ENCODE measurements at places on chromosomes 11 and 22. TPM values are rescaled to one million over a fixed set of nuclear protein-coding genes. Genes with fewer than 3 reads are reported as not detected.

DNA sequence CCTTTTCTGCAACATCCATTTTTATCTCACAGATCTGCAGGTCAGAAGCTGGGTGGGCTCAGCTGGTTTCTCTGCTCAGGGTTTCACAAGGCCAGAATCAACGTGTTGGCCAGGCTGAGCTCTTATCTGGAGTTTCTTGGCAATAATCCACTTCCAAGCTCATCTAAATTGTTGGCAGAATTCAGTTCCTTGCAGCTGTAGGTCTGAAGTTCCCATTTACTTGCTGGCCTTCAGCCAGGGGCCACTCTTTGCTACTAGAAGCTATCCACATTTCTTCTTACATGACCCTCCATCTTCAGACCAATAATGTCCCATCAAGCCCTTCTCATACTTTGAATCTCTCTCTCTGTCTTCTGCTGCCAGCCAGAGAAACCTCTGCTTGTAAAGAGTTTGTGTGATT, 103.5 kb downstream of the WNT11 start:
- no peak overlapping the region for H3K27ac ChIP-seq
- H3K4me1 ChIP-seq = no peaks in the 10 kb centered on the region
- no peak overlapping the region for H3K4me3 ChIP-seq
- no peaks in the 10 kb centered on the region for H3K36me3 ChIP-seq

GRCh38 chr11:103547024-103547423, 437.8 kb downstream of the DYNC2H1 start:
- no peak overlapping the region for H3K27ac ChIP-seq
- no peak overlapping the region for H3K4me3 ChIP-seq
- H3K36me3 ChIP-seq = no peaks in the 10 kb centered on the region
- DNase-seq = no peak
- no peaks in the 10 kb centered on the region for H3K4me1 ChIP-seq

Gene AP1B1
- 63.4 TPM for total RNA-seq

GRCh38 chr11:73177778-73178539, 35.8 kb upstream of the FCHSD2 start:
- H3K36me3 ChIP-seq = no peaks in the 10 kb centered on the region
- H3K4me3 ChIP-seq = no peak overlapping the region
- DNase-seq = peak; percentile 76
- H3K27ac ChIP-seq = no peak overlapping the region
- H3K4me1 ChIP-seq = peaks cover 28% of the 10 kb centered on the region

- DNase-seq = no peak
- no peaks in the 10 kb centered on the region for H3K4me1 ChIP-seq
- H3K36me3 ChIP-seq = no peaks in the 10 kb centered on the region
- H3K4me3 ChIP-seq = no peak overlapping the region
- H3K27me3 ChIP-seq = no peaks in the 10 kb centered on the region
Observed at GRCh38 chr22:28424427-28425080, 255.1 kb downstream of the TTC28 start.

DNA sequence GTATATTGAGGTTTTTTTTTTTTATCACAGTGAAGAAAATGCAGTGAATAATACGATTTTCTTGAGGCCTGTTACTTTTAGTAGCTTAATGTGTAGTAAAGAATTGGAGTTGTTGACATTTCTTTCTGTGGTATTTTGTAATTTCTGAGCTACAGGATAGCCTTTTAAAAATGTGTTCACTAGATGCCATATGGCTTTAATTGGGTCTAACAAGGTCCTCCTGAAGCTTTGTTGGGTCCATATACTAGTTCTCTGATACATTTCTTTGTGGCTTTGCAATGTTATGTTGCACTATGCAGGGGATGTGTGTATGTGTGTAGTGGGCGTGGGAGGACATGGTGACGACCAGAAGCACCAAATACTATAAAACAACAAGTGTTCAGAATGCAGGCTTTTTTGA, 25.1 kb downstream of the FBXO7 start:
- no peak overlapping the region for H3K4me3 ChIP-seq
- H3K4me1 ChIP-seq = no peaks in the 10 kb centered on the region

Gene RAG2
- 2.0 TPM for total RNA-seq

- no peaks in the 10 kb centered on the region for H3K4me1 ChIP-seq
- DNase-seq = no peak
- H3K36me3 ChIP-seq = no peaks in the 10 kb centered on the region
- no peak overlapping the region for H3K4me3 ChIP-seq
Observed at GRCh38 chr11:13721760-13722159, 53.3 kb downstream of the FAR1 start.

Gene OR51I1
- total RNA-seq = 0.33 TPM

- no peak for DNase-seq
- peaks cover 6% of the 10 kb centered on the region for H3K4me1 ChIP-seq
- H3K27me3 ChIP-seq = no peaks in the 10 kb centered on the region
- H3K27ac ChIP-seq = no peak overlapping the region
Observed at GRCh38 chr11:27408246-27408800, 45.3 kb upstream of the CCDC34 start.

Gene APOBEC3B
- 6.0 TPM for total RNA-seq

Gene MLC1
- 9.4 TPM for total RNA-seq

DNA sequence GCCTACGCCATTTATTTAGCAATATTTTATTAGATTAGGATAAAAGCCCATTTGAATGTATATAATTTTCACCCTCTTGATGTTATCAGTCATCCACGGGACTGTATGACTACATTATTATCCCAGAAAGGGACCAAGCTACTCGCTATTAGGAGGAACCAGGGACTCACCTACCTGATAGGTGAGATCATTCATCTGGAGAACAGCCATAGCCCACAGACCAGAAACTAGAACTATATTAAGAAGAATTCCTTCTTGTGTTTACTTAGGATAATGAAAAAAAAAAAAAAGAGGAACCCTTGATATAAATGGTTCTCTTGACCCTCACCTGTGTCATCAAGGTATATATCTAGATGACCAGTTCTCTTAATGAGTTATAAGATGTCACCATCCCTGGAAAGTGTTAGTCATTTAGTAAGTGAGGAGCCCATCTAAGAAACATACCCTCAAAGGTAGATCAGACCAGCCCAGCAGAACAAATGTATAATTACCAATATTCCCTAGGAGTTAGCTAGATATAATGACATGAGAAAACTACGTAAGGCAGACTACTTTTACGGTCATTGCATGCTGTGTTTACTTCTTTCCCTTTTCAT, 8.0 kb downstream of the SIK3 start:
- no peak for DNase-seq
- H3K4me3 ChIP-seq = no peak overlapping the region
- no peaks in the 10 kb centered on the region for H3K27me3 ChIP-seq
- H3K36me3 ChIP-seq = no peaks in the 10 kb centered on the region
- H3K27ac ChIP-seq = no peak overlapping the region

DNA sequence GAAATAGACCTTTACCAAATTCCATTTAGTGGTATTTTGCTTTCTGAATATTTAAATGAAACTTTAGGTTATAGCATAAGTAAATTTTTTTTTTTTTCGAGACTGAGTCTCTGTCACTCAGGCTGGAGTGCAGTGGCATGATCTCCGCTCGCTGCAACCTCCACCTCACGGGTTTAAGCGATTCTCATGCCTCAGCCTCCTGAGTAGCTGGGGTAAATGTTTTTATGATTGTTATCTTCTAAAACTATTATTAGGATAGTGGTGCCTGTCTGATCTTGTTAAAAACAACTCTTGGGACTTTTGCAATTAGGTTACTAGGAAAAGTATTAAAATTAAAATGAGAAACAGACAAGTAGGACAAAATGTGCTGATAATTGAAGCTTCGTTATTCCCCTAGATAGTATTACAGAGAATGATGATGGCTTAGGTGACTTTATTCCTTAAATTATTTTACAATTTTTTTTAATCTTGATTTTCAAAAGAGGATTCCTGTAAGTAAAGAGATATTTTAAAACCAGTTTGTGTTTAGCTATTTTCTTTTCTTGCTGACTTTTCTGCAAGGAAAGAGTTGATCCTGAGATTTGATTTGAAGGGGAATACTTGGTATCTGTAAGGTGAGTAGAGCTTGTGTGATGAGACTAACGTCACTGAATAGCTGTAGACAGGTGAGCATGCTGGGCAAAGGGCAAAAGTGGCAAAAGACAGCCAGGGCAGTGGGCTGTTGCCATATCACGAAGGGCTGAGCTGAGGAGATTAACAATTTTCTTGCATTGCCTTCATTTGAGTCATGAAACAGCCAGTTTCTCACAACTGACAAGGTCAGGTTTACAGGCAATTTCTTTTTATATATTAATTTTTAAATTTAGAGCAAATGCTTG, 20.8 kb downstream of the CRKL start:
- H3K4me1 ChIP-seq = peaks cover 8% of the 10 kb centered on the region
- no peak for DNase-seq
- H3K27ac ChIP-seq = peak overlapping the region; percentile 14
- no peaks in the 10 kb centered on the region for H3K27me3 ChIP-seq
- H3K4me3 ChIP-seq = no peak overlapping the region

Gene GRK3
- 3.4 TPM for total RNA-seq

GRCh38 chr11:68115285-68115684, 5.9 kb downstream of the CHKA start:
- H3K36me3 ChIP-seq = peaks cover 2% of the 10 kb centered on the region
- H3K4me3 ChIP-seq = no peak overlapping the region
- peaks cover 35% of the 10 kb centered on the region for H3K4me1 ChIP-seq
- H3K27ac ChIP-seq = no peak overlapping the region

Gene EFCAB6
- 2.1 TPM for total RNA-seq

Gene PHLDA2
- total RNA-seq = 0.23 TPM

Gene RAB36
- 0.42 TPM for total RNA-seq

DNA sequence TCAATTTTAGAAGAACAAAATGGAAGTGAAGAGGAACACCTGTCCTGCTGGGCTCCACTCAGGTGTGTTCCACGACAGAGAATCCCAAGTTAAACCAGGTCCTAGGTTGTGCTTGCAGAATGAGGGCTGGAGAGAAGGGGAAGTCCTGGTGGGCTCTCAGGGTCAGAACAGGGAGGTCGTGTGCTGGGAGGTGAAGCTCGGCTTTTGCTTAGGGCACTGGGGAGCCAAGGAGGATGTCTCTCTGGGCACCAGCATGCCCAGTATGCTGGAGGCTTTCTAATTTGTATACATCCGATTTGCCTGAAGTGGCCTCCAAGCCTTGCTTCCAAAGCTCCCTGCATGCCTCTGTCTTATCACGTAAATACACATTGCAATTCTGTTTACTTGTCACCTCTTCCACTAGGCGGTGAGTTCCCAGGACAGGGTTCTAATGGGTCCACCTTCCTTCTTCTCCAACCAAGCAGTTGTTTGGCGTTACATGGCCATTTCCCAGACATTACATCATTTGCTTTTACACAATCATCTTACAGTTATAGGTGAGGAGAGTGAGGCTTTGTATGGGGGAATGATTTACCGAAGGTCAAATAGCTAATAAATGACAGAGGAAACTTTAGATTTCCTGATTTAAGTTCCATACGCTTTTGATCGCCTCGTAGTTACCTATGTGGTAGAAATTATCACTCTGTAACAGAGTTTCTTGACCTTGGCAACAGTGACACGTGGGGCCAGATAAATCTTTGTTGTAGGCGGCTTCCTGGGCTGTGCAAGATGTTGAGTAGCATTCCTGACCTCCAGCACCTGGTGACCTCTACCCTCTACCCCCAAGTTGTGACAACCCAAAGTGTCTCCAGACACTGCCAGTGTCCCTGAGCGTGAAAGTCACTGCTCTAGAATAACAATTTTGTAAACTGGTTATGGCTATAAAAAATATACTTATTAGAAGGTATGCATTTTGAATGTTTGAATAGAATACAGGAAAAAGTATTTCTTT, 901.5 kb downstream of the TBC1D22A start:
- no peaks in the 10 kb centered on the region for H3K27me3 ChIP-seq
- H3K36me3 ChIP-seq = no peaks in the 10 kb centered on the region
- no peak overlapping the region for H3K4me3 ChIP-seq
- no peak for DNase-seq
- H3K4me1 ChIP-seq = no peaks in the 10 kb centered on the region

DNA sequence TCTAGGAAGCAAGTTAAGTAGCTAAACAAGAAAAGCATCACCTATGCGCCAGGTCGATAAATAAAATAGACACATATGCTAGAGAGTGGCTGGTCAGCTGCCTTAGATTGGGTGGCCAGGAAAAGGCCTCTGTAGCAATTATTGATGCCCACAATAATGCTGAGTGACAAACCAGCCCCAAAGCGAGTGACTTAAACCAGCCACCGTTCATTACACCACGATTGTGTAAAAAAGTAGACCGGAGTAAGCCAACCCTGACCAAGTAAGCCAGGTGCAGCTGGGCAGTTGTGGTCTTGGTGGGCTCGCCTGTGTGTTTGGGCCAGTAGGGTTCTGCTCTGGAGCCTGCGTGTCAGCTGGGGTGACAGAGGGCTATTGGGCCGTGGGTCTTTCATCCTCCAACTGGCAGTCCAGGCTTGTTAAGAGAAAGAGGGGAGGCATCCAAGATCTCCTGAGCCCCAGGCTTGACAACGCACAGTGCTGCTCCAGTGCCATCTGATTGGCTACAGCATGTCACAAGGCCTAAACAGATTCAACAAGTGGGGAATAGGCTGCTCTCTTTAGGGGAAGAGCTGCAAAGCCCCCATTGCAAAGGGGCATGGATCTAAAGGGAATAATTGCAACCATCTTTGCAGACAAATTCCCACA, 100.4 kb upstream of the PARVA start:
- no peaks in the 10 kb centered on the region for H3K4me1 ChIP-seq
- H3K36me3 ChIP-seq = no peaks in the 10 kb centered on the region
- no peak overlapping the region for H3K27ac ChIP-seq
- DNase-seq = no peak
- no peaks in the 10 kb centered on the region for H3K27me3 ChIP-seq

DNA sequence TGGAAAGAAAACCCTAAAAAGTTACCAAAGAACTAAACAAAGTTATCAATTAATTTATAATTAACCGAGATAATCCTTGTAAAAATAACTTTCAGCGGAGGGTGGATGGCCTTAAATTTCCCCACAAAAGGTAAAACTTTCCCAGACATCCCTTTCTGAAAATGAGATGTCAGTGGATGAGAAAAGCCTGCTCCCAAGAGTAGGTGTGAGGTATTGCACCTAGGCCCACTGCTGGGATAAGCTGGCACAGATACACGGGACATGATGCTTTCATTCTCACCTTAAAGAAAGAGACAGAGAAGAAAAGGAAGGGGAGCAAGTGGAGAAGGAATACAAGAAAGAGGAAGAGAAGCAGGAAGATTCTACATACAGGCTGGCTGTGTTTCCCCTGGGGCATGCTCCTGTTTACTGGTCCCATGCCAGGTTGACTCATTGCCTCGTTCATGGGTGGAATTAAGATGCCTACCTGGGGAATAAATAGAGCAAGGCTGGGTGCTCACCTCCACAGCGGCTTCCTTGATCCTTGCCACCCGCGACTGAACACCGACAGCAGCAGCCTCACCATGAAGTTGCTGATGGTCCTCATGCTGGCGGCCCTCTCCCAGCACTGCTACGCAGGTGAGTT, at the start of gene SCGB2A2:
SCGB2A2 (plus strand) TSS at position 505 of the 625 bp plus-strand sequence; CDS start at position 564, 59 bp downstream.
- no peak for DNase-seq
- no peak within 1 kb of the TSS for H3K4me3 ChIP-seq
- H3K27ac ChIP-seq = no peak within 1 kb of the TSS
- no peaks in the 10 kb centered on the region for H3K36me3 ChIP-seq

- H3K4me1 ChIP-seq = no peaks in the 10 kb centered on the region
- no peak overlapping the region for H3K4me3 ChIP-seq
- H3K36me3 ChIP-seq = no peaks in the 10 kb centered on the region
- DNase-seq = peak; percentile 53
- no peak overlapping the region for H3K27ac ChIP-seq
- H3K27me3 ChIP-seq = no peaks in the 10 kb centered on the region
Observed at GRCh38 chr11:113690619-113691569, 15.2 kb downstream of the TMPRSS5 start.

Gene NFAM1
- 3.5 TPM for total RNA-seq

GRCh38 chr11:94000659-94001058, 20.5 kb upstream of the HEPHL1 start:
- H3K27ac ChIP-seq = no peak overlapping the region
- H3K27me3 ChIP-seq = no peaks in the 10 kb centered on the region
- no peak for DNase-seq
- no peak overlapping the region for H3K4me3 ChIP-seq

- peaks cover 3% of the 10 kb centered on the region for H3K27me3 ChIP-seq
- H3K4me1 ChIP-seq = peaks cover 19% of the 10 kb centered on the region
- no peak for DNase-seq
- H3K27ac ChIP-seq = no peak within 1 kb of the TSS
- H3K4me3 ChIP-seq = peak within 1 kb of the TSS; percentile 47
Observed at GRCh38 chr22:30245985-30246813, at the start of gene LIF. Gene LIF, minus strand, starts transcription at chr22:30246759. Its CDS starts 64 bp downstream, at chr22:30246695.

Measured in liver (tissue), 10 donors.